Cortex of kidney (tissue), 1 donor: ENCODE measurements at places on chromosomes 5 and 9.

DNA sequence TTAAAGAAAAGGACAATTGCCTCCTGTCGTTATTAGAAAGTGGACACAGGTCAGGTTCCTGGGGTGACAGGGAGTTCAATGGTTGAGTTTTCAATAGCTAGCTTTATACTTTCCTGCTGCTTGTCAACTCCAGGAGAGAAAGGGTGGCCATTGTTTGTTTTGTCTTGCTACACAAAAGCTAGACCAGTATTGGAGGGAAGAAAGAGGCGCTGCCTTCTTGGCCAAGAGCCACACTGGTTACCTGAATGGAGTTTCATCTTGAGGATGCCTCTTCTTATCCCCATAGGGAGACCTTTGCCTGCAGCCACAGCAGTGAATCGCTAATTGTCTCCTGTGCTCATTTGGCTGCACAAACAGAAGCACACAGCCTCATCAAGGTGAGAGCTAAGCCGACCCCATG, 279.4 kb upstream of the GRIA1 start:
- no peak for DNase-seq

DNA sequence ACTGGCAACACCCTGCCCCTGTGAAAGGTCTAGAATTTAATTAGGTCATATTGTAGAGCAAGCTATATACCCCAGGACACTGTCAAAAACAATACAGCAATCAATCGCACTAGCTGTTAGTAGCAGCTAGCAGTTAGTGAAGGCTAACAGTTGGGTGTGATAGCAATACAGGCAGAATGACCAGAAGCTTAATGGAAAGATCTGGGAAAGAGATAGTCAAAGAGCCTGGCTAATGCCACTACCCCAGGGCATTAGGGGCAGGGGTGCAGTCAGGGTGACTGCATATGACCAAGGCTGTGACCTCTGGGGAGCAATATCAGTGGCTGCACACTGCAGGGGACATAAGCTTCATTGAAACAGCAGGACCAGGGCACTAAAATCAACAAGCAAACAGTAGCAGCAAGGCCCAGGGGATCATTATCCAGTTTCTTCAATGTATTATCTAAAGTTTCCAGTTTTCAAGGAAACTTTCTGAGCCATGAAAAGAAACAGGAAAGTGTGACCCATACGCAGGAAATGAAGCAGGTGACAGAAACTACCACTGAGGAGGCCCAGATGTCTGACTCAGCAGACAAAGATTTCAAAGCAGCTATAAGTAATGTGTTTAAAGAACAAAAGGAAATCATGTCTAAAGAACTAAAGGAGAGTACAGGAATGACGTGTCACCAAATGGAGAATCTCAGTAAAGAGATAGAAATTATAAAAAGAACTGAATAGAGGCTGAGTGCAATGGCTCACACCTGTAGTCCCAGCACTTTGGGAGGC, 82.4 kb downstream of the ZNF354C start:
- no peak for DNase-seq

GRCh38 chr9:36487482-36488388, 85.0 kb upstream of the MELK start:
- no peak for DNase-seq

- no peak for DNase-seq
These were observed 93.4 kb upstream of the IRX4 start for GRCh38 chr5:1975898-1976765.

DNA sequence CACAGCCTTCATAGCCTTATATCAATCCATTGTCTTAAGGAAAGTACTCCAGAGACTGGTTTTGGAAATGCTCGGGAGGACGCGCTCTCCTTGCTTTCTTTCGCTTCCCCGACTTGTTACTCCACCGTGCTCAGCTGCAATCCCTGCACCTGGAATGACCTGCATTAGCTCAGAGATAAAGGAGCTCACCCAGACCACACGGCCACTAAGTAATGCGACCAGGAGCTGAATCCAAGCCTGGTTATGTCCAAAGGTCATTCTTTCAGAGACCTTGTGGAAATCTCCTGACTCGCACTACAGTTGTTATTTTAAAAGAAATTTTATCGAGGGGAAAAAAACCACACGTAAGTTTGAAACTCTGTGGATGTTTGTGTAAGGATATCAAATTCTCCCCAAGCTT, 135.3 kb upstream of the DPYSL3 start:
- no peak for DNase-seq

DNA sequence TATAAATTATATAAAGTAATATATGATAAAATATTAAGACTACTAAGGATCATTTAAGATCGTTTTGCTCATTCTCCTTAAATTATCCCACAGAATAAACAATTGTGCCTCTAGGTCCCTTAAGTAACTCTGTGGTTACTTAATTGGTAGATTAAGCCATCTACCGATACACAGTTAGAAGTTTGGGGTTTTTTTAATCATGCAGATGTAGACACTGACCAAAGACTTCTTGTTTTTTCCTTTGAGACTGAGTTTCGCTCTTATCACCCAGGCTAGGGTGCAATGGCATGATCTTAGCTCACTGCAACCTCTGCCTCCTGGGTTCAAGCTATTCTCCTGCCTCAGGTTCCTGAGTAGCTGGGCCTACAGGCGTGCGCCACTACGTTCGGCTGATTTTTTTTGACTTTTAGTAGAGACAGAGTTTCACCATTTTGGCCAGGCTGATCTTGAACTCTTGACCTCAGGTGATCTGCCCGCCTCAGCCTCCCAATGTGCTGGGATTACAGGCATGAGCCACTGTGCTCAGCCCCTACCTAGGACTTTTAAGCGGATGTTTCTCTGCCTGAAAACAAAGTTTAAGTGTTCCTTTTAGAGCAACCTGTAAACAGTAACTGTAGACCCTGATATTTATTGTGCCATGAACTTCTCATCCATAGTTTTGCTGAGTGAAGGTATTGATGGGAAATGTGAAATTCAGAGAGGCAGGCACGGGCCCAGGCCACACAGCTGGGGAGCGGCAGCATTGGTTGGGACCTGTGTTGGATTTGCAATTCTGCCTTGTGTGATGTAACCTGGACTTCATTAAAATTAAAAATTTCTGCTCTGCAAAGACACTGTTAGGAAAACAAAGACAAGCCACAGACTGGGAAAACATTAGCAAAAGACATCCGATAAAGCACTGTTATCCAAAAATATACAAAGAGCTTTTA, 11.6 kb downstream of the CEL start:
- DNase-seq = no peak

- DNase-seq = no peak
These were observed 123.0 kb upstream of the HAND1 start for GRCh38 chr5:154601014-154601413.

DNA sequence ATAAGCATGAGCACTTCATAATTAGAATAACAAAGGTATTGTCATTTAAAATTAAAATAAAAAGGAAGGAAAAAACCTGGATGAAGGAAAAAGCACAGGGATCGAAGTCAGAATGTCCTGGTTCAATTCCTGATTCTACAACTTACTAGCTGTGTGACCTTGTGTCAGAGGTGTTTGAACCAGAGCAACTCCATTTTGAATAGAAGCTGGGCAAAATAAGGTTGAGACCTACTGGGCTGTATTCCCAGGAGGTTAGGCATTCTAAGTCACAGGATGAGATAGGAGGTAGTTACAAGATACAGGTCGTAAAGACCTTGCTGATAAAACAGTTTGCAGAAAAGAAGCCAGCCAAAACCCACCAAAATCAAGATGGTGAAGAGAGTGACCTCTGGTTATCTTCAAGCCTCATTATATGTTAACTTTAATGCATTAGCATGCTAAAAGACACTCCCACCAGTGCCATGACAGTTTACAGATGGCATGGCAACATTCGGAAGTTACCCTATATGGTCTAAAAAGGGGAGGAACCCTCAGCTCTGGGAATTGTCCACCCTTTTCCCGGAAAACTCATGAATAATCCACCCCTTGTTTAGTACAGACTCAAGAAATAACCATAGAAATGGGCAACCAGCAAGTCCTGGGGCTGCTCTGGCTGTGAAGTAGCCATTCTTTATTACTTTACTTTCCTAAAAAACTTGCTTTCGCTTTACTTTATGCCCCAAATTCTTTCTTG, 412.7 kb downstream of the PIK3R1 start:
- DNase-seq = no peak

DNA sequence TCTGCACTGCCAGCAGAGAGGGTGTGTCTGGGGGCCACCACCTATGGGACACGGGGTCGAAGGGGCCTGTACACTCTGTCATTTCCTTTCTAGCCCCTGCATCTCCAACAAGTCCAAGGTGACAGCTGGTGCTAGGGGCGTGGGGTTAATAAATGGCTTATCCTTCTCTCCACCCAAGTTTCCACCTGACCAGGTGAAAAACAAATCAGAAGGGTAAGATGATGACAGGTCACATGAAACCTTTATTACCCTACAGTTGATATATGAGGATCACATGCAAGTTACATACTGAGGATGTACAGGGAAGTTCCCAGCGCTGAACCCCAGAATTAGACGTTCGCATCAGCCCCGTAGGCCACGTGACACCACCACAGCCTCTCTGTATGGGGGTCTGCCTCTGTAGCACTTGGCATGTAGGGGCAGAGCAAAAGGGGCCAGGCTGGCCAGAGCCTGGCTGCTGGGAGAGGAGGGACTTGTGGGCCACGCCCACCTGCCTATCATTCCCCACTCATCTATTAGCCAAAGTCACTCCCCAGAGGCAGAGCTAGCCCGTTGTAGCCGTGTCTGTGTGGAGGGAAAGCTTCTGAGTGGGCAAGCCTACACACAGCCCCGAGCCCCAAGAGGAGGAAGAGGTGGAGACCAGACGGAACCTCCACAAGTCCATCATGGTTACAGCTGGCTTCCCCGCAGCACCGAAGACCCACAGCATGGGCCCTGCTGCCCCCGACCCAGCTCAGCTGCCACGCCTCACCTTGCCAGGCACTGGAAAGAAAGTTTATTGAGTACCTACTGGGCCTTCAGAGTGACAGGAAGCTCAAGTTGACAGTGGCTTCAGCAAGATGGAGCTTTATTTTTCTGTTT, 2.2 kb downstream of the TMEM141 start:
- no peak for DNase-seq

GRCh38 chr9:124202447-124202971, 55.2 kb upstream of the NEK6 start:
- no peak for DNase-seq

GRCh38 chr5:127083711-127084110, 10.4 kb upstream of the C5orf63 start:
- no peak for DNase-seq

DNA sequence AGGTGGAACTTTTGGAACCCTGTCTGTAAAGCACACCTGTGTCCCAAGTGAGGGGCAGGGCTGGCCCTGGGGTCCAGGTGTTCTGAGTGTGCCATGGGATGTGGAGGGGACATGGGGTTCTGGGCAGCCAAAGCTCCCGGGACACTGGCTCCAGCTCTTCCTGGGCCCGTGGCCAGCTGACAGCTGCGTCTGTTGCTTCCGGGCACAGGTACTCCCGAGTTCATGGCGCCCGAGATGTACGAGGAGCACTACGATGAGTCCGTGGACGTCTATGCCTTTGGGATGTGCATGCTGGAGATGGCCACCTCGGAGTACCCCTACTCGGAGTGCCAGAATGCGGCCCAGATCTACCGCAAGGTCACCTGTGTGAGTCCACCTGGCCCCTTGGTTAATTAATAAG, 50.7 kb downstream of the WNK2 start:
- no peak for DNase-seq

GRCh38 chr5:179124853-179125788, 64.9 kb downstream of the ZNF354C start:
- DNase-seq = no peak

- no peak for DNase-seq
These were observed 4.1 kb upstream of the PDGFRB start for GRCh38 chr5:150159741-150160179.

GRCh38 chr9:69548681-69549080, 123.5 kb downstream of the APBA1 start:
- DNase-seq = no peak

- DNase-seq = no peak
These were observed 22.1 kb downstream of the XRCC4 start for GRCh38 chr5:83099445-83099844.

DNA sequence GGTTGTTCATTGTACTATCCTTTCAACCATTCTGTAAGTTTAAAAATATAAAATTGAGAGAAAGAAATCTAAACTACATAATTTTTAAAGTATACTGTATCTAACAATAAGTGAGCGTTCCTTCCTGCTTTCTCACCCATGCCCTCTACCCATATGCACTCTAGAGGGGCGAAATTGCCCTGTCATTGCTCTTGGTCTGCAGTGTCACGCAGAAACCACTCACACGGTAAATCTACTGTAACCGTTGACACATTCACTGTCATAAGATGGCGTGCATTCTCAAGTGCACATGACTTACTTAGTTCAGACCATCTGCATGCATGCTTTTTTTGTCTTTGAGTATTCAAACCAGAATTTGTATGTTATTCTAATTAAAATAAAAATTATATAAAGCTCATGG, 55.7 kb upstream of the NIPBL start:
- no peak for DNase-seq

DNA sequence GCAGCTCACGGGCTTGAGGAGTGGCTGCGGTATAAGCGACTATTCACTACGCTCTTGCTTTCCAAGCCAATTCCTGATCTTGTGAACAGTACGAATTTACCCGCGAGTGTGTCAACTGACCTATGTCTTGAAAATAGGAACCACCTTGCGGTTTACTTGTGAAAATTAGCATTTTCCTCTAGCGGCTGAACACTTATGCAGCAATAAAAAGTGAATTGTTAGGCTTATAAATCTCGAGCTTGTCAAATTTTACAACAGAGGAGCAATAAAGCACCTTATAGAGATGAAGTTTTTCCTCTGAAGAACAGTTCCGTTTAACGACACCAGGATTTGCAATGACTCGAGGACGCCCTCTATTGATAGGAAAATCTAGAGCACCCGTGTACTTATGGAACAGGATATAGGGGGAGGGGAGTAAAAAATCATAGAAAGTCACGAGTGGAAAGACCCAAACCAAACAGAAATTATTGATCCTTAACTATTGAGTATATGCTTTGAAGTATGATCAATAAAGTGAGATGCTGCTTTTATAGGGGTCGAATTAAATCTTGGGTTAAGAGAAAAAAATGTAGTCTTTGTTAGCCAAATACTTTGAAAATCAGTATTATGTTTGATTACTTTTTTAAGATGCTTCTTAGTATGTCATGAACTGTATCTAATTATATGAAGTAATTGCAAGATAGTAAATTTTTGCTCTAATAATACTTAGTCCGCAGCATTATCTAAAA, 1.9 kb upstream of the RGMB start:
- DNase-seq = no peak

DNA sequence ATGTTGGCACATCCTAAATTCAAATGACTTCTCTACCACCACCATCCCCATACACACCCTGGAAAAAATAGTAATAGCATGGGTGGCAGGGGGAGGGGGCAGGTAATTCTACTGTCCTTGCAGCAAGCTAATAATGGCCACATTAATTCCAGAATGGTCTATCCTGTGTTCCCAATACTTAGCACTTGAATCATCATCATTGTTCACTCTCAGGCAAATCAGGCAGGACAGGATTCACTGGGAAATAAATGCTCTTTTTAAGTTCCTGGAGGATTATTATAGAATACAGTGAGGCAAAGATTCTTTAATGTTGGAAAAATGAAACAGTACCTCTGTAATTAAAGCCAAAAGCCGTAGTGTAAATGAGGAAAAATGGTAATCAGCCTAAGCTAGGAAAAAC, 254.5 kb downstream of the ARRDC3 start:
- no peak for DNase-seq
